Fibroblast of skin of left biceps (primary cell): ENCODE measurements at places on chromosomes 16 and 17.
A peak's percentile ranks its signal among the peaks of the same experiment; 100 is the strongest.

DNA sequence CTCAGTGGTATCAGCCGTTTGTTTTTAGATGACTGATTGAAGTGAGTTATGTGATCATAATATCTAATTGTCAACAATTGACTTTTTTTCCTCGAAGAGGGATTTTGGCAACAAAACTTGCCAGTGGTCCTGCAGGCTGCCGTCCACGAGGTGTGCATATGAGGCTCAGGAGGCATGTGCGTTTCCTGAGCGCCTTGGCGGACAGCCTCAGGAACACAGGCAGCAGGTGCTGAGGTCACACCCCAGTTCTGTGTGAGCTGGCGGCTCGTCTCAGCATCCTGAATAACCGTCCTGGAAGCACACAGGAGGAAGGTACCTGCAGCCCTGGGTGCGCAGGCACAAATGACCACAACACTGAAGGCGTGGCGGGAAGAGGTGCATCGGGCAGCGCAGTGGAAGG lies 11.7 kb downstream of the SPG7 start:
- no peak for DNase-seq

DNA sequence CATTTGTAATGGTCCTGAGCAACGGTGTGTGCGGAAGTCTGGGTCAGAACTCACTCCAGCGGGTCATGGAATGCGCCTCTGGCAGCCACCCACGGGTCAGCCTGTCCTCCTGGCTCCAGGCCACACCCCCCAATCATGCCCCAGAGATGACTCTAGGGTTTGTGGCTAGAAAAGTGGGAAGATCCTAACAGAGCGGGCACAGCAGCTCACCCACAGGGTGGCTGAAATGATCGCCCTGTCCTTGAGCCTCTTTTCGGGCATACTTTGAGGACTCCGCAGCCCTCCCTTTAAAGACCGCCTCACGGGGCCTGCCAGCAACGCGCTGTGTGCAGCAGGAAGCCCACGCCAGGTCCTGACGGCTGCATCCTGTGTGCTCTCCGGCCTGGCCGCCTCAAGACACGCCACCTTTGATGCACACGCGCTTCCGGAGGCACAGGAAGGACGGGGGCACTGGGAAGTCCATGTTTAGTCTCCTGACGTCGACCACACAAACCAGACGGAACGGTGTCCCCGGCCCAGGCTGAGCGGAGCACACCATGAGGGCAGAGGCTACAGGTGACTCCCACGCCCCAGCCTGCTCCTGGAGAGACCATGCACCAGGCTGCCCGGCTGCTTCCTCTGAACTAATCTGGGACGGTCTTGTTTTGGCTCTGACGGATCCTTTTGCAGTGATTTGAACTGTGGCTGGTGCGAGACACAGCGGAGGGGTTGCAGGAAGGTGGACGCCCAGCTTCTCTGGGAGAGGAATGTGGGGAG lies 92.9 kb downstream of the TBC1D16 start:
- DNase-seq = no peak

- peak; percentile 56 for DNase-seq
These were observed 532.0 kb downstream of the CDH11 start for GRCh38 chr16:64589836-64590235.

GRCh38 chr17:49214676-49215360 lies 4.3 kb downstream of the ABI3 start:
- no peak for DNase-seq

GRCh38 chr16:85902366-85903155 lies 3.6 kb downstream of the IRF8 start:
- DNase-seq = no peak
